ENCODE measurements at places on chromosomes 11 and 22.

GRCh38 chr22:24442352-24442744 lies 14.9 kb downstream of the ADORA2A start:
- DNase-seq: no peak

DNA sequence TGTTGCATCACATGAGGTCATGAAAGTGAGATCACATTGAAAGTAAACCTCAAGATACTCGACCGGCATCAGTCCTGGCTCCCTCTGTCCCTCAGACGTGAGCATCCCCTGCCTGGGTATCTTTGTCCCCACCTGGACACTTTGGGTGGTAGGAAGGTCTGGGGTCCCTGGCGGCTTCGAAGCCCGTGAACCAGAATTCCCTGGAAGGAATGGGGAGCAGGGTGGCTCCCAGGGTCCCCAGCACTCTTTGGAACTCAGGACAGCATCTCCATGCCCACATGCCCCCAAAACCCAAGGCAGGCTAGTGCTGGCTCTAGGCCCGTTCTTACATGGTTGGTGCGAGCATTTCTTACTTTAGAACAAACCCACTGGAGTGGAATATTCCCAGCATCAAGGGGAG lies 7.5 kb downstream of the DERL3 start:
- no peak for DNase-seq

- DNase-seq: no peak
Observed at GRCh38 chr11:86952221-86952875, 2.8 kb downstream of the FZD4 start.

DNA sequence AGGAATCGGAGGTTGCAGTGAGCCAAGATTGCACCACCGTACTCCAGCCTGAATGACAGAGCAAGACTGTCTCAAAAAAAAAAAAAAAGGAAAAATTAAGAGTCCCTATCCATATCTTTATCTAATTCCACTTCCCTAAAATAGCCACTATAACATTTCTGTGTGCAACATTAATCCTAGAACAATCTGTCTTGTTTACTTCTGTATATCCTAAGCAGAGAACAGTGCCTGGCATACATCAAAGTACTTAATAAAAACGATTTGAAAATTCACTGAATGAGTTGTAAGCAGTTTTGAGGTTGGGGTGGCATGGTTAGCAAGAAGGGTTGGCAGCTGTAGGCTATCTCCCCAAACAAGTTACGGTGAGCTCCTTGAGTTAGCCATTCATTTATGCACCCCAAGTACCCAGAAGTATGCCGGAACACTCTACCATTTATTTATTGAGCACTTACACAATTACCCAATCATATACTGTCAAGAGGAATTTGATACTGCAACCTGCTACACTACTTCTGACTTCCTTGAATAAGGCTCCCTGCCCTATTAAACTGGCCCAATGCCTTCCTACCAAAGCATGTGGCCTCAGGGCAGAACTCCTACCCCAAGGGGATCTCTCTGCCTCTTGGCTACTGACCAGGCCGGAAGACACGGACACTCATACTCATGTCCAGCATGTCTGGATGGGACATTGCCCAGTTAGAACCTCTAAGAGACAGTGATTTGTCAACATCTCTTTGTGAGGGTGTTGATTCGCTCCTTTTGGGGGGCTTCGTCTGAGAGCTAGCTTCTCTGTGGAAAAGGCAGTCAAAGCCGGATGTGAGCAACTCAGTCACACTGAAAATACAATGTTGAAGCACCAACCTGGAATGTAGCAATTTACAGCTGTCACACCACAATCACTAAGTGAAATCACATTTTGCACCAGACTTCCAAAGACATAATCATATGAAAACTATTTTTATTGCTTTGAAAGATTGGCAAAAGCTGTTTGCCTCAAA lies 16.3 kb upstream of the TMEM41B start:
- DNase-seq: no peak

GRCh38 chr22:20404881-20405280 lies 10.9 kb downstream of the ZNF74 start:
- DNase-seq: no peak

GRCh38 chr11:57778318-57779037 lies 16.9 kb downstream of the CTNND1 start:
- DNase-seq: peak; percentile 99

DNA sequence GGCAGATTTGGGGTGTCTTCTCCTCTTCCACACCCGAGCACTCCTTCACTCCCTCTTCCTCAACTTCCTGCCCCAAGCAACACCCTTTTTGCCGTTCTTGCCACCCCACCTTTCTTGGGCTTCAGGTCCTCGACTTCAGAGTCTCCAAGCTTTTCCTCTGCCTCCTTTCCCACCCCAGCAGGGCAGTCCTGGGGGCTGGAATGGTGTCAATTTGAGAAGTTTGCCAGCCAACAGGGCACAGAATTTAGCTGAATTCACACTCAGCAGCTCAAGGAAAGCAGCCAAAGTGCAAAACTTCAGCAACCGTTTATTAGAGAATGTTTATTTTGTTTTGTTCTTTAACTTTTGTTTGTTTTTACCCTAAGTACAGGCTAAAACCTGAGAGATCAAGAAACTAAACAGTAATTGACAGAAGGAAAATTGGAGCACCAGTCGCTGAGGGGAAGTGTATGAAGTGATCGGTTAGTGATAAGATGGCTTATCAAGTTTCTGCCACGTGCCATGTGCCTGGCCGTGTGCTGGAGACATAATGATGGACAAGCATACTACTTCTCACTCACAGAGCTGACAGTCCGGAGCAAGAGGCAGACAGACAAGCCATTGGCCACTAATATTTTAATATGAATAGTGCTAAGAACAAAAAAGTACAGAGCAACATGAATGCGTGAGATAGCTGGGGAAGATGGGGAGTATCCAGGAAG lies 44.4 kb downstream of the AHNAK start:
- no peak for DNase-seq

GRCh38 chr22:22948651-22949571 lies 61.3 kb downstream of the IGLL5 start:
- no peak for DNase-seq

GRCh38 chr11:4699697-4700435 lies 2.2 kb upstream of the OR51E2 start:
- no peak for DNase-seq

Data from pulmonary artery endothelial cell (primary cell).